Activated T-helper 2 cell treated with anti-CD3 and anti-CD28 coated beads, Interferon-gamma antibody, Interleukin-2, Interleukin-4, amounts not matched to agents 10 μg/mL and 5 μg/mL and 100 μg/mL, durations not matched to agents 14 hours and 24 hours and 36 hours (primary cell): ENCODE measurements at places on chromosomes 3 and 15. TPM values are rescaled to one million over a fixed set of nuclear protein-coding genes. Genes with fewer than 3 reads are reported as not detected.

DNA sequence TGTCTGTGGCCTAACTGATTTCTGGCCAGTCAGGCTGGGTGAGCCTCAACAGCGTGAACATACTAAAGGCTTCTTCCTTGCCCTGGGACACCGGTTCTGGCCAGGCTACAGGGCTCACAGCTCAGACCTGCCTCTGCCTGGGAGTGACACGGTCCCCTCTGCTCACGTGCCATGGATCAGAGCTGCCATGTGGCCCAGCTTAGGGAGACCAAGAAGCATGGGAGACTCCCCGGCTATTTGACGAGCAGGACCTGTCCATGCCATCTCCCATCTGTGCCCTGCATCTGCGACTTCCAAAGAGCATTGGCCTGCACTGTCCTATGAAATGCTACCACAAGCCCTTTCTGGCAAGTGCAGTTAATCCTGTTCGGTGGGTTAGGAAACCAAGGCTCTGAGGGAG is 57.4 kb downstream of the APBA2 start:
- no peak for DNase-seq

DNA sequence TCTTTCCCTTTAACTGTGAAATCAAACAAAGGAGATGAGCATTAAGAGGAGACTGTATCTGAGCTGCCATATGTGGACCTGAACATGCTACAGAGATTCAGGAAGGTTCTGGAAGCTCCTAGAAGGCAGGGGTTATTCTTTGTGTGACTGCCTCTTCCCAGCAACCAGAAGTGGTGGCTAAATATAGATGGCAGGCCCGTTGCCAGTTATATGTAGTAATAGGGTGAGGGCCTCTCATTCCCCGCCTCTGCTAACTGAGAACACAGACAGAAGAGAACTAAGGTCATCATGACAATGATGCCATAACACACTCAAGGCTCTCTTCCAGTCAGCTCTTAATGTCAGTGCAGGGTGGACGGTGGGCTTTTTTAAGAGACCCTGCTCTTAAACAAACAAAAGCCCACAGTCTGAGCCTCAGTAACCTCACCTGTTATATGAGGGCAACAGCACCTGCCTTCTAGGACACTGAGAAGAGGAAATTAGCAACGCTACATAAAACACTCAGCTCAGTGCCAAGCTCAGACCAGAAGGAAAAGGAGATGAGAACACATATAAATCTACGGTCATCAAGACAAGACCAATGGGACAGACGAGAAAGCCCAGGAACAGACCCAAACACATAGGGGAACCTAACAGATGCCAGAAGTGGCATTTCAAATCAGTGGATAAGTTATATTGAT is 22.3 kb downstream of the CFAP92 start:
- no peak for DNase-seq

SH3BP5 gene
- 14.8 and 15.0 TPM in 2 replicates for total RNA-seq

DNA sequence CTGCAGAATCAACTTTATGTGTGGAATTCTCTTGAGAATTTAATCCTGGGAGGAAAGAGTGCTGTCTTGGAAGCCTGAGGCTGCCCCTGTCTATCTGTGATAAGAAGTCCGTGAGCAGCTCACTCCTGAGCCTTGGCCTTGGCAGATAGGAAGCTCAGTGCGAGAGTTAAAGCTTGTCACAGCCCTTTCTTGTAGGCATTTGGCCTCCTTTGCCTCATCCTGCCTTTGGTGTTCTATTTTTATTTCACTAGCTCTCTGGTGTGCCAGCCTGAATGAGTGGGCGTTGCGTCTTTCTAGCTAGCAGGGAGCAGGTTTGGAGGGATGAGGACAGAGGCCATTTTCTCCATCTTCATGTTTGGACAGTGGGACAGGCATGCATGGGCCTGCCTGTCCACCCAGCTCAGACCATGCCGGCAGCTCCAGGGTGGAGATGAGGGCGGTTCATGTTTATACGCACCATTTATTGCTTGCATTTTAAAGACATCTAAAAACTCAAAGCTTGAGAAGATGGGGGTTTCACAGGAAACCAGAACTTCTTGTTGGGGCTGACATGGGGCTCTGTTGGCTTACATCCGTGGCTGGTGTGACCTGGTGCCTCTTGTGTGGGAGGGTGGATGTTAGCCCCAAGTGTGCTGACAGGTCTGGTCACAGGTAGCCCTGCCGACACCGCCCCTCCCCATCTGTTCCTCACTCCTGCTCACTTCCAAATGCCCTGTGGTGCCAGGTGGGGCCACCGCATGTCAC is 29.8 kb downstream of the IRAK2 start:
- DNase-seq: no peak

GRCh38 chr3:53240989-53241972 is 14.5 kb downstream of the TKT start:
- DNase-seq: no peak

LSMEM2 gene
- not detected in 2 replicates for total RNA-seq

DNA sequence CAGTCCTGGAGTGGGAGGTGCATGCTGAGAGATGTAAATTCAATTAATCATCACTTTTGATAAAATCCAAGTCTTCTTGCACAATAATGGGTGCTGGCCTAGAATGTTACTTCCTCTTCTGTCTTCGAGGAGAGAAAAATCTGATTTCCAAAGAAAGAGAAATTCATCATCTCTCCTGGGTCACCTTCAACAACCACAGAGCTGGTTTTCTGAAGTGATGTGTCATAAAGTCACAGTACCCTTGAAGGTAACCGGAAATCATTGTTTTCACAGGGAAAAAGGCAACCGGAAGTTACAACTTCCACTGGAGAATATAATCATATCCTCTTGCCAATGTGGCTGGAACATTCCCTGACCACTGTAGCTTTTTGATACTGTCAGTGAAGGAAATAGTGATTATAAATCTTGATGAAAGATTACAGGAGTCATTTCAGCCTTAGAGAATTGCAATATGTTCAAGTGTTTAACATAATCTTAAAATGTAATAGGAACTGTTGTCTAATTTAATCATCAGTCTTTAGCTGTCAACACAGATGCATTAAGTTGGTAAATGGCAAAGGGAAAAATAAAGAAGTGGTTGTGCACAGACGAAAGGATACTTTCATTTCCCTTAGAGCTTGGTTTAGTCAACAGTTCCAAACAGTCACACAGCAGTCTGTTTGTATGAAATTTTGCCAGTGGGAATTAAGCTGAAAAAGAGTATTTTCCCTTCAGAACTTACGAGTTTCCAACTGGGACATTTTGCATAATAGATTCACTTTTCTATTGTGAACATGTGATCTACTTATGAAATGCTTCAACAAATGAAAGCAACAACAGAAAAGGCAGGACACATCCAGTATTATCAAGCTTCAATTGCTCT is 106.5 kb upstream of the SLC4A7 start:
- no peak for DNase-seq

- DNase-seq: no peak
Observed at GRCh38 chr3:72176537-72177041, 391.6 kb upstream of the PROK2 start.

- DNase-seq: no peak
Observed at GRCh38 chr3:5583920-5584319, 396.4 kb downstream of the EDEM1 start.

LNP1 gene
- 2.0 and 2.8 TPM in 2 replicates for total RNA-seq

CHRNB4 gene
- total RNA-seq: not detected in 2 replicates

DNA sequence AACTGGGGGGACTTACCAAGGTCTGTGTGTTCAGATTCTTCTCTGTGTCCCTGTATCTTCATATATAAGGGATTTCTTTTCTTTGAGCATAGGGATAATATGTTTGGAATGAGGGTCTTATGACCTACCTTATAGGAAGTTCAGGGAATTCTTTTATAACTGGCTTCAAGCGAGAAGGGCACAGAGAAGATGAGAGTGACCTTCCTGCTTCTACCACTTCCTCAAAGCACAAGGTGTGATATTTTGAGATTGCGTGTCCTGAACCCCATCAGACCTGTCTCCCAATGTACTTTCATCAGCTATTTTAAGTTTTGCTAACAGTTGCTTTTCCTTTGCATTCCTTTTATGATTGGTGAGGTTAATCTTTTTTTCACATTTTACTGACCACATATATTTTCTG is 3.1 kb upstream of the PSMD6 start:
- no peak for DNase-seq

DNA sequence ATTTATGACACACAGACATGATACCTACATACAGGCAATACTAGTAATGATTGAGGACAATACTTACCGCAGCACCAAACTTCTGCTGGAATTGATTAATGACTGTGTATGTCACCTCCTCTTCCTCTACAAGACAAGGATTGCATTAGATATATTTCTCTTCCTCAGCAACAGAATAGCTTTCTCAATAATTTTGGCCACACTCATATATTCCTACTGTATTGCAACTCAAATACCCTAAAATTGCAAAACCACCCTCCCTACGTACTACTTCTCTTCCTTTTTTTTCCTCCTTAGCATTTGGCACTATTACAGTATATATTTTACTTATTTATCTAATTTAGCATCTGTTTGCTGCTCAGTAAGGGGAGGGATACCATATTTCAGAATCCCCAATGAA is 14.8 kb downstream of the EXD1 start:
- DNase-seq: no peak

- DNase-seq: no peak
Observed at GRCh38 chr3:3053974-3054373, 56.2 kb downstream of the IL5RA start.

- no peak for DNase-seq
Observed at GRCh38 chr3:37505415-37505814, 331.0 kb upstream of the LRRFIP2 start.
